ENCODE measurements at places on chromosomes 11 and 22. TPM values are rescaled to one million over a fixed set of nuclear protein-coding genes. Genes with fewer than 3 reads are reported as not detected.

- no peak for DNase-seq
These were observed 3.8 kb downstream of the ABCG4 start for GRCh38 chr11:119152604-119153003.

- DNase-seq = no peak
These were observed 1.2 kb downstream of the MRTFA start for GRCh38 chr22:40635043-40635939.

DNA sequence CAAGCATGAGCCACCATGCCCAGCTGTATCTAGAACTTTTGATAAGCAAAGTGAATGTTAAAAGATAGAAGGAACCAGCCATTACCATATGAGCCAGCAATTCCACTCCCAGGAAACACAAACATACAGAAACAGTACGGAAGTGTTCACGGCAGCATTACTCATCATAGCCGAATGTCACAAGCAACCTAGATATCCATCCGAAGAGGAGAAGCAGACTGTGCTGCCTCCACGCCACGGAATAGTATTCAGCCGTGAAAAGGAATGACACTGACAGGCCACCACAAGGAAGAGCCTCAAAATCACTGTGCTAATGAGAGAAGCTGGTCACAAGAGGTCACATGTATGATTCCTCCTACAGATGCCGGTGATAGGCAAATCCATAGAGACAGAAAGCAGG lies 17.6 kb upstream of the MGAT3 start:
- DNase-seq = no peak

GRCh38 chr11:121119440-121119839 lies 18.4 kb downstream of the TECTA start:
- no peak for DNase-seq

Gene PTPN5
- total RNA-seq = not detected

Gene TRIM48
- not detected for total RNA-seq

Gene PGM2L1
- 9.9 TPM for total RNA-seq

Gene PATL1
- 59.6 TPM for total RNA-seq

Data from activated CD4-positive, alpha-beta T cell treated with anti-CD3 and anti-CD28 coated beads, Interleukin-2, amount 10 ng/mL, durations not matched to agents 7 days and 5 days (primary cell).